A549 (cell line): ENCODE measurements at places on chromosomes 1 and 21.
A peak's percentile ranks its signal among the peaks of the same experiment; 100 is the strongest.

DNA sequence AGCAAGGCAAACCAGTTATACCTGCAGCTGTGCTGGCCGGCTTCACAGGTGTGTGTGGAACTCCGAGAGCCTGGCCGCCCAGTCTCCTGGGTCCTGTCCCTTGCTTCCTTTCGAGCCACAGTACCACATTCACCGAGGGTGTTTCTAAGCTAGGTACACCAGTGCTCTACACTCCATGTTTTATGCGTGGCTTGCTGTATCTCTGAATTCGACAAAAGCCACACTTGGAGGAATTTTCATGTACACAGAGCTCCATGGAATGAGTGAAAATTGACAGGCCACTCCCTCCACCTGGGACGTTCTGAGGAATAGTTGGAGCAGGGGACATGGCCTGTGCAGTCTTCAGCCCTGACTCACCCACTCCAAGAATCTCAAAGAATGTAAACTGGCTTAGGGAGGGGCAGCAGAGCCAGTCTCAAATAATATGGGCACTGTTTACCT, 14.0 kb downstream of the ETS2 start:
- DNase-seq: no peak

DNA sequence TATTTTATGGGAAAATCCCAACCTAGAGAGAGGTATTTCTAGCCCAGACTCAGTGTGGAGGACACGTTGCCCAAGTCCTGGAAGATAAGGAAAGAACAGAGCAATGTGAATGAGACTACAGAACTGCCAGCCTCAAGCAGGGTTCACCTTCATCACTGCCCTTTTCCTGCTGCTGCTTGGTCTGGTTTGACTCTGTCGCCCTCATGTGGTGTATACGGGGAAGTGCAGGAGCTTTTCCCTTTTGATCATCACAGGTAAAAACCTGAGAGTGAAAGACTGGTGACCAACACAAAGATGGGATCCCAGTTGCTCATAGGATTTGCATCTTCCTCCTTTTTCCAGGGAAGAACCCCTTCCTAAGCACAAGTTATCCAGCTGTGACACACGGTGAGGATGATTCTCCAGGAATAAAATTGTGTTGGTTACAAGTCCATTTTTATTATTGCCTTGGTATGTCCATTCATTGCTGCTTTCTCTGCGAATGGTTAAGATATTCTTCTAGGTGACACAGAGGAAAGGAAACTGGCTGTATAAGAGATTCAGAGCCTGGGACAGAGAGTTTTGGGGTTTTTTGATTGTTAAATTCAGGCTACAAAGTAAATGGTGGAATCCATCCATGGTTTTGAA, 89.5 kb upstream of the CD53 start:
- peak; percentile 50 for DNase-seq

- DNase-seq: no peak
These were observed 6.0 kb upstream of the KCNA2 start for GRCh38 chr1:110612060-110612745.

DNA sequence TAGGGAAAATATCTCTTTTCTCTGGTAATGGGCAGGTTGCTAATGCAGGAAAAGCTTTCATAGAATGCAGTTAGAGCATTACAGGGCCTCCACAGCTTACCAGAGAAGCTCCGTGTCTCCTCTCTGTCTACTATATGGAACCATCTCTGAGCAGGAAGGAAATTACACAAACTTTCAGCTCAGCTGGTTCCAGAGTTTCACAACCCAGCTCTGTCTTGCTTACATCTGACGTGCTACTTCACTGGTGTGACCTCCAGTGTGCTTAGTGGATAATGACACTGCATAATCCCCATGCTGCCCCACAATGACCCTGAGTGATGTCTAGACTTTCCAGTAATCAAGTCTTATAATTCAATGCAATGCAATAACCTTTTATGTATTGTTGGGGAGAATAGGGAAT, 4.3 kb upstream of the FGGY start:
- no peak for DNase-seq

DNA sequence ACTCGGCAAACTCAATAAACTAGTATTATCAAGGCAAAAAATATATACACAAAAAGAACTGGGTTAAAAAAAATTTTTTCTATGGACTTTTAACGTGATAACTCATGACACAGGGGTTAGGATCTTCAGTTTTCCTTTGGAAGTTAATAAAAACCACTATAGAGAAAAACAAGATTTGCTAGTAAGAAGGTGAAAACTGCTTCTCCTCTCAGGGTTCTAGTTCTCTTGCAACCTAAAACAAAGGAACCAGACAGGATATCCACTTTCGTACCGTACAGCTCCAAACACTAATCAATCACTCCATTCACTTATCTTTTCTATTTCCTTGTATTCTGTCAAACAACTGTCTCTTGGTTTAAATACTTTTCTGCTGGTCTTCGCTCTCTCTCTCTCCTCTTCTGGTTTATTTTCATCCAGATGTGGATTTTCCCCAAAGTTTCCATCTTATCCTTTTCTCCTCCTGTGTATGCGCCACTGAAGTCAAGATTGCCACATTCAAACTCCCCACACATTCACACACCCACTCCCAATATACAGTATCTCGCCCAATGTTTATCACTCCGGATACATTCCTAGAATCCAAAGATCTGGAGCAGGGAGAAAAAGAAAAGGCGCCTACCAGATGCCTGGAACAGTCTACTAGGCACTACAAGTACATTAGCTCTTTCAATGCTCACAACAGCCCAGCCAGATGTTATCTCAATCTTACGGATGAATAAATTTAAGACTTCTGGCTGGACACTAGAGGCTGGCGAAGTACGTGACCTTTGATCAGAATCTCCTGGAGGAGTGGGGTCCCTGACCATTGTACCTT, 775 bp upstream of the PRPF38B start:
- no peak for DNase-seq

DNA sequence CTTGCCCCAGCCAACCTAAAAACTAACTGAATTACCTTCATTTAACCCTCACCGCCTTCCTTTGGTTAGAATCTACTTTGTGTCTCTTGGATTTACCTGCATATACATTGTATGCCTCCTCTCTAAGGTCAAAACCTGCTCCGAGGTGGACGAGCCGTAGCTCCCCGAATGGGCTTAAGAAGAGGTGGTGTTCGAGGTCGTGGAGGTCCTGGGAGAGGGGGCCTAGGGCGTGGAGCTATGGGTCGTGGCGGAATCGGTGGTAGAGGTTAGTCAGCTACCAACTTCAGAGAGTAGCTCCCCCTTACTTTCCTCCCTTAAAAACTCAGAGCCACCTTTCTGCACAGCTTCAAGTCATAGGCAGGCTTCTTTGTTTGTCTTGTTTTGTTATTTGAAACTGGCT, 9.2 kb downstream of the CHTOP start:
- no peak for DNase-seq

- DNase-seq: no peak
These were observed 36.5 kb downstream of the GPSM2 start for GRCh38 chr1:108913105-108913948.

DNA sequence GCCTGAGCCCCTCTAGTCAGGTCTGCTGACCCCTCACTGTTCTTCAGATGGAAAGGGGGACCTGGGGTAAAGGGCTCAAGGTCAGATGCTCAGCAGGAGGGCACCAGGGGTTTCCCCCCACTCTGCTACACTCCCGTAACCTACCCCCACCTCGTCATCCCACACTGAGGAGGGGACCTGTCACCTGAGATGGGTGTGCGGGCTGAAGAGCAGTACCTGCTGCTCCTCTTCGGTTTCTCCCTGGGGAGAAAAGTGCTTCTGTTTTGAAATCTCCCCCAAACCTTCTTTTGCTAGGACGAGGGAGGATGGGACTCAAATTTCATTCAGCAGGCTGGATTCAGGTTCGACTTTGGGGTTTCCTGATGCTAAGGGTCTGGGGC, 65.2 kb downstream of the SYT2 start:
- no peak for DNase-seq
